ENCODE measurements at places on chromosomes 11 and 22.

GRCh38 chr11:68817554-68817953 lies 24.2 kb downstream of the CPT1A start:
- DNase-seq, result no peak

DNA sequence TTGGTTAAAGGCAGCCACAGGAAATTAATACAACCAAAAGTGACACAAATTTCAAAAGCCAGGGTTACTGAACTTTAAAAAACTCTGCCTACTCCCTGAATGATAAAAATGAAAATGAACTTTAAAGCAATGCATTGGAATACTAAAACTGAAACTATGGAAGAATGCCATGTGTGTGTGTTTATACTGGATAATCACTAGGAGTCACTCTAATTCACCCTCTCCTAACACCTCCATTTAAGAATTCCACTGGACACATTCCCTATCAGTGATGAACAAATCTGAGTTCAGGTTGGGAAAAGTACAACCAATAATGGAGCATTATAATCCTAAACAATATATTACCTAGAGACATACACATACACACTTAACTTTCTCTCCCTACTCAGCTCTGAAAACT lies 27.5 kb upstream of the PLAAT3 start:
- no peak for DNase-seq

DNA sequence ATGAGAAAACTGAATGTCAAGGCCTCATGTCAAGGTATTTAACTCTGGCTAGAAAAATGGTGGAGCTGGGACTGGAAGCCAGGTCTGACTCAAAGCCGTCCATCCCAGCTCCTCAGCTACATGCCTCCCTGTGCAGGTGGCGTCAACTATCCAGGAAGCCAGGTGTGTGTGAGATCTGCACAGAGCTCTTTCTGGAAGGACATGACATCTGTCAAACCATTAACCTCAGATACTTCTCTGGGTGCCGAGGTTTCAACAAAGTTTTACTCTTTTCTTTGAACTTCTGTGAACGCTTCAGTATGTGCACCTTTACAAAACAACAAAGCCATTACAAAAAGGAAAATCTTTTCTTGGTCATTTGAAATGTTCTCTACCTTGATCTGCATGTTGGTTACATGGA lies 7.0 kb upstream of the CASTOR1 start:
- DNase-seq, result no peak

- no peak for DNase-seq
Observed at GRCh38 chr11:29438815-29439214, 578.0 kb downstream of the KCNA4 start.

- DNase-seq, result no peak
Observed at GRCh38 chr11:103844327-103845215, 191.9 kb upstream of the DDI1 start.

GRCh38 chr22:25030636-25031035 lies 78.1 kb downstream of the KIAA1671 start:
- no peak for DNase-seq

- DNase-seq, result no peak
Observed at GRCh38 chr11:44889266-44889665, 61.4 kb downstream of the TP53I11 start.

DNA sequence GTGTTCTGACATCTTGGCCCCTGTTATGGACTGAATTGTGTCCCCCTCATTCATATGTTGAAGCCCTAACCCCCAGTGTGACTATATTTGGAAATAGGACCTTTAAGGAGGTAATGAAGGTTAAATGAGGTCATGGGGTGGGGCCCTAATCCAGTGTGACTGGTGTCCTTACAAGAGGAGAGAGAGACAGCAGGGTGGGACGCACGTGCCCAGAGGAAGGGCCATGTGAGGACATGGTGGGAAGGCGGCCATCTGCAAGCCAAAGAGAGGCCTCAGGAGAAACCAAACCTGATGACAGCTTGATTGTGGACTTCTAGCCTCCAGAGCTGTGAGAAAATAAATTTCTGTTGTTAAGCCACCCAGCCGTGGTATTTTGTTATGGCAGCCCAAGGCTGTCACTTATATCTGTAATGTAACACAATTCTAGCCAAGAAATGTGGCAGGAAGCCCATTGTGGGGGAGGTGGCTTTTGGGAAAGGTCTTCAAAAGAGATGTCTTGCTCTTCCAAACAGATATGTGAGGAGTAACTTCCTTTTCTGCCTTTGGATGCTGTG lies 23.7 kb downstream of the SLC22A6 start:
- DNase-seq, result no peak
